ENCODE measurements at places on chromosomes 12 and 14.

DNA sequence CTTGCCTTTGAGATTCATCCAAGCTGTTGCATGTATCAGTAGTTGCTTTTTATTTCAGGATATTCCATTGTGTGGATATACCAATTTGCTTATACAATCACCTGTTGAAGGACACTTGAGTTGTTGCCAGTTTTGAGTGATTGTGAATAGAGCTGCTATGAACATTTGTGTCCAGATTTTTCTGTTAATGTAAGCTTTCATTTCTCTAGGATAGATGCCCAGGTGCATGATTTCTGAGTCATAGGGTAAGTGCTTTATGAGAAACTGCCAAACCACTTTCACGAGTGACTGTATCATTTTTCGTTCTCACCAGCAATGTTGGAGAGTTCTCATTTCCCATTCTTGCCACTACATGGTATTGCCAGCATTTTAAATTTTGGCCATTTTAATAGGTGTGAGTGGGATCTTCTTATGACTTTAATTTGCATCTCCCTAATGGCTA lies 434.6 kb upstream of the RGS6 start:
- peak; percentile 74 for DNase-seq

DNA sequence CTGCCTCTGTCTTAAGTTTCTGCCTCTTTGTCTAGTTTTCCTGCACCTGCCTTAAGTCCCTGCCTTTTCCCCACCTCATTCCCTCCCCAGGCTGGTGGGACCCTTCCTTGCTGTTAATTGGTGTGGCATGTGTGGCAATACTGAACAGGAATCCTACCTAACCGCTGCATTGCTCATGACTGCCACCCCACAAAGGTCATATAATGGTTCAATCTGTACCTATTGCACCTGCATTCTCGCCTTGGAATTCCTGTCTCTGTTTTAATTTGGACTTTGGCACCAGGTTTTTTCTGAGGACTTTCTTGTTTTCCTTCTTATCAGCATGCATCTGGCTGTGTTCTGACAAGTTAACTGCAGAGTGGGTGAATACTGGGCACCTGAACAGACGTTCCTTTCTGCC lies 966.2 kb upstream of the TMEM132C start:
- no peak for DNase-seq

- no peak for DNase-seq
These were observed 135.6 kb downstream of the BRMS1L start for GRCh38 chr14:35961697-35962274.

GRCh38 chr12:21773263-21773741 lies 1.2 kb downstream of the KCNJ8 start:
- DNase-seq, result peak; percentile 44

- DNase-seq, result no peak
These were observed 31.4 kb downstream of the ETNK1 start for GRCh38 chr12:22656376-22656775.

- no peak for DNase-seq
These were observed 23.1 kb downstream of the ZDHHC17 start for GRCh38 chr12:76786986-76787385.

- DNase-seq, result no peak
These were observed 9.8 kb downstream of the PSEN1 start for GRCh38 chr14:73146111-73146510.

DNA sequence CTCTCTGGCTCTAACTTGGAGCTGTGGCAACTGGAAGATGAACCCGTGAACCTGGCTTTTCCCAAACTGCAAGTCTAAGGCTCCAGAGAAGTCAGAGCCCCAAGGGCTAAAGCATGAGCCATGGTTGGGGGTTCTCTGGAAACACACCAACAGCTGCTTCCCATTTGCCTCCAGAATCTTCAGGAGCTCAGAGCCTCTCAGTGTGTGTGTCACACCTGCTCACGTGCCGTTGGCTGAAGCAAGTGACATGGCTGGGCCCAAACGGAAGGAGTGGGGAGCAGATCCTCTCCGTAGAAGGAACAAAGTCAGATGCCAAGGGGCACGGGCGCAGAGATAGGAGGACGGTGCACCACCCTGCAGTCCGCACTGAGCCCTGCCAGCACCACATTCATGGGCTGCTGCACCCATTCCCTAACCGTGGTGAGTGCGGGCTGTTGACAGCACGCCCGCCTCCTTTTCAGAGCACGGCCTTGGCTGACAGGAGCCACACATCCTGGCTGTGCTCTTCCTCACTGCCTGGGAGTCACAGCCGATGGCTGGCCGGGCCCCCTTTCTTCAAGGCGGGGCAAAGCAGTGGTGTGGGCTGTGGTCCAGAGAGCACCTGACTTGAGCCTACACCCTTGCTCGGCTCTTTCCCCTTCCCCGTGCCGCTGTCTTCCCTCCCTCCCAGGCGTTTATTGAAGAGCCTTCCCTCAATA lies 16.6 kb upstream of the TRAF3 start:
- no peak for DNase-seq

GRCh38 chr12:53102883-53103807 lies at the start of gene SOAT2:
TSS of gene SOAT2 (plus strand) at chr12:53103486. CDS start at chr12:53103578, 92 bp downstream.
- no peak for DNase-seq

- DNase-seq, result no peak
These were observed 3.0 kb downstream of the ARHGAP5 start for GRCh38 chr14:32080001-32080510.

GRCh38 chr12:29208060-29208459 lies 59.0 kb downstream of the FAR2 start:
- no peak for DNase-seq

DNA sequence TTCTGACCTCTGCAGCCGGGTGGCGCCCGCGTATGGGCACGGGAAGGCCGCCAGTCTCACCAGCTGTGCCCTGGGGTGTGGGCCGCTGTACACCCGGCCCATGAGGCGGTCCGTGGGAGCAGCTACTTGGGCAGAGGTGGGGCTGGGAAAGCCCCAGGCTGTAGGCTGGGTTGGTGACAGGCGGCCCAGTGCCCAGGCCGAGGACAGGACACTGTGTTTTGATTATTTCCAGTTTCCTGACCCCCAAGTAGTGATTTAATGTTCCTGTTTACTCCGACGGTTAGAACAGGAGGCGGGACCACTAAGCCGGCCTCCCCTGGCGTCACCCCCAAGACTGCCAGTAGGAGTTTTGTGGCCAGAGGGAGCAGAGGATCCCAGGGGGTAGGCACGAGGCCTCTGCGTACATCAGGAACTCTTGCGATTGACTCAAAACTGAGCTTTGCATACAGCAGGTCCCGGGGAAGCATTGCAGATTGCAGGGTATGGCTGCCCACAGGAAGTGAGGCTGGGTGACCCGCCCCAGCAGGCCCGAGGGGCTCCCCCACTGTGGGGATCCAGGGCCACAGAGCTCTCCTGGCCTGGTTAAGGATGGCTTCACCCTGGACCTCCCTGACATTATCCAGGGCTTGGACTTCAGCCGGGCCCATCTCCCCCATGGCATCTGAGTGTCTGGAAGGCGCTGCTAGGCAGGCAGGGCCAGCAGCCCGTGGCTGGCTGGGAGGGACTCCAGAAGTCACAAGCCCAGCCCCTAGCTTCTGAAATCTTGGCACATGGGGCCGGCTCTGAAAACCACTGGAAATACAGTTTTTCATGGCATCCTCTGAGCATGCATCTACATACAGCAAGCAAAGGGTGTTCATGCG lies 42.5 kb upstream of the DIO3 start:
- DNase-seq, result no peak

- DNase-seq, result peak; percentile 89
These were observed 356.4 kb upstream of the DDHD1 start for GRCh38 chr14:53509276-53510244.

- no peak for DNase-seq
These were observed 16.1 kb upstream of the ZDHHC22 start for GRCh38 chr14:77157740-77158139.

GRCh38 chr12:13372386-13372785 lies 175.9 kb downstream of the EMP1 start:
- DNase-seq, result no peak

DNA sequence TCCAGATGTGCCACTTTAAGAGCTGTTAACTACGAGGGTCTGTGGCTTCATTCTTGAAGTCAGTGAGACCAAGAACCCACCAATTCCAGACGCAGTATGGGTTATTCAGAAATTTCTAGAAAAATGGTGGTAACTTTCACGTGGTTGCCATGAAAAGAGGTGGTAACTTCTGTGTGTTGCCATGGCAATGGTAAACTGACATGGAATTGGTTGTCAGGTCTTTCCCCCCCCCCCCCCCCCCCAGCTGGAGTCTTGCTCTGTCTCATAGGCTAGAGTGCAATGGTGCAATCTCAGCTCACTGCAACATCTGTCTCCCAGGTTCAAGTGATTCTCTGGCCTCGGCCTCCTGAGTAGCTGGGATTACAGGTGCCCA lies 18.8 kb upstream of the VWF start:
- no peak for DNase-seq

Measured in fibroblast of mammary gland (primary cell).